ENCODE measurements at places on chromosomes 7 and 10. TPM values are rescaled to one million over a fixed set of nuclear protein-coding genes. Genes with fewer than 3 reads are reported as not detected.

The SLC16A12 gene
- 1.5 TPM for total RNA-seq

The GATA3 gene
- 0.08 TPM for total RNA-seq

The PIK3CG gene
- total RNA-seq: 2.2 TPM

The SEMA3C gene
- 0.89 TPM for total RNA-seq

The HOXA3 gene
- 0.28 TPM for total RNA-seq

The PITX3 gene
- not detected for total RNA-seq

The ANKRD1 gene
- total RNA-seq: not detected

The LFNG gene
- 2.8 TPM for total RNA-seq

The OR2A1 gene
- total RNA-seq: under 0.01 TPM

The FAM241B gene
- 0.89 TPM for total RNA-seq

The PNLIP gene
- not detected for total RNA-seq

The ZNF680 gene
- total RNA-seq: 20.8 TPM

- DNase-seq: no peak
Observed at GRCh38 chr10:63703113-63703670, 182.0 kb downstream of the REEP3 start.

DNA sequence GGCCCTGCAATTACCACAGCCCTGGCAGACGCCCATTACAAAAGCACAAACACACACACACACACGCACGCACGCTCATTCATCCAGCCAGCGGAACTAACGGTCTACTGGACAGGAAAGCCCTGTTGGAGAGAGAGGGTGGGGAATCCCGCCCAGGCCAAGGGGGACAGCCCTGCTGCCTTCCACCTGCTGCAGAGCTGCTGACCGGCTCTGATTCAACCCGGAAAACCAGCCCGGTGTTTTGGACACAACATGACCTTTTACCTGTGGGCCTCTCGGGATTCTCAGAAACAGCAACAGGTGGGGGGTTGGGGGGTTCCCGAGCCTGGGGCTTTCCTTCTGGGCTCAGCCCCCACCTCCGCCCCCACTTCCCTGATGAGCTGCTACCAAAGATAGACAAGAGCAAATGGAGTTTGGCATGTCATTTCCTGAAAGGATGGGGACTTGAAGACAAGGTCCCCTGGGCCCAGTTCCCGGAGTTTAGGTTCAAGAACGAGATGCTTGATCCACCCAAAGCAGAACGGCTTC lies 18.5 kb upstream of the SERPINE1 start:
- no peak for DNase-seq

DNA sequence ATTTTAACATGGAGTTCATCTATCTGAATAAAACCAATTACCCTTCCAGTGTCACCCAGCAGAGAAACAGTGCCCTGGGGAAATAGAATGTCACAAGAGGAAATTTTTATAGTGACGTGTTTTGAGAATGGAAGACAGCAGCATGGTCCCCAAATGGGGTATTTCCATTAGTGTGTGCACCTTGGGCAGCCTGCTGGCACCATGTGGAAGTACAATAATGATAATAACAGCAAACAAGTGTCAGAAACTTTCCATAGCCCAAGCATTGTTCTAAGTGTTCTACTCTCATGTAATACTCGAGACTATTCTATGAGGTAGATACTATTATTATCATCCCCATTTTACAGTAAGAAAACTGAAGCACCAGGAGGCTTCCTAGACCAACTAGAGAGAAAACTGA lies 2.2 kb upstream of the PDE1C start:
- no peak for DNase-seq

GRCh38 chr10:122232769-122233168 lies 38.3 kb upstream of the BTBD16 start:
- DNase-seq: no peak

DNA sequence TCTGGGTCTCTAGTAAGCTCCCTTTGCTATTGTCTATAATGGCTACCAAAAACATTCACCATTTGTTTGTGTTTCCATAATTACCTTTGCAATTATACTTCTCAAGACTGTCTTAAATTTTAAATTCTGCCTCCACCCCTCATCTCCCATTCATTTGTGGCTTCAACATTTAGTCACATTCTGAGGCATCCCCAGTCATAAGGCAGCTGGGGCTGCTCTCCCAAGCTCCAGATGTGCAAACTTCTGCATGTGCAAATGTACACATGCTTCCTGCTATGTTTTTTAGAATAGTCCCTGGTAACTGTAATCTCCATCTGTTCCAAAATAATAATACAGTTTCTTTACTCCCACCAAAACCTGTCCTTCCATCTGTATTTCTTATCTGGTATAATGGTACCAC lies 97.3 kb downstream of the CDK6 start:
- no peak for DNase-seq

- DNase-seq: no peak
Observed at GRCh38 chr7:29199776-29200175, 5.2 kb downstream of the CHN2 start.

DNA sequence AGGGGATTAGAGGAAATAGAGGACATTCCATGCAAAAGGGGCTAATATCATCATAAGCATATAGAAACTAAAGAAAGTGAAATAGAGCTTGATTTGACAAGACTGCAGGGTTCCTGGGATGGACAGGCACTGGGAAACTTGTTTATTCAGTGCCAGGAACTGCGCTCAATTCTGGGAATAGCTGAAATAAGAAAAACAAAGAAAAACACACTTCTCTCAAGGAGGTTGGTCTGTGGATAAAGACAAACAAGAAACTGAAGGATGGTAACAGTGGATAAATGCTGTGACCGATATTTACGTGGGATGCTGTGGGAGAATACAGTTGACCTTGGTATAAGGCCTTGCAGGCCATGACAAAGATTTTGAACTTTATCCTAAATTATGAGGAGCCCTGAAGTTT lies 40.9 kb upstream of the ANLN start:
- no peak for DNase-seq

- DNase-seq: no peak
Observed at GRCh38 chr10:104648421-104648820, 7.3 kb downstream of the SORCS3 start.

GRCh38 chr10:8230902-8231301 lies 176.4 kb downstream of the GATA3 start:
- DNase-seq: no peak

DNA sequence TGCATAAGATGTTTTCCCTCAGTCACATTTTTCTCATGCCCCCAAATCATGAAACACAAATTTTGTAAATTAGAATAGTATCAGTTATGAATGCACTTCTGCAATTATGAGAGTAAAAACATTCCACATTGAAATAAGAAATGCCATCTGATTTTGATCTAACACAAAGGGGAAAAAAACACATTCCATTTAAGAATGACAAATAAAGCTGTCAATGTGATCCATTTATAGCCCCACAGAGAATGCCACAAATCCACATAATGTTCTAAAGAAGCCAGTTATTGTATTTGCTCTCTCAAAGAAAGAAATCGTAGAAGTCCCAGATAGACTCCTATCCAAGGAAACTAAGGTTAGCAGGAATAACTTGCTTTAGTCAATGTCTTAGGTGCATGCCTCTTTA lies 48.7 kb upstream of the RHOBTB1 start:
- DNase-seq: no peak

GRCh38 chr10:78296785-78297184 lies 263.1 kb downstream of the RPS24 start:
- DNase-seq: no peak

GRCh38 chr10:91740353-91740924 lies 57.8 kb upstream of the TNKS2 start:
- no peak for DNase-seq

- DNase-seq: no peak
Observed at GRCh38 chr10:28169525-28169924, 133.3 kb downstream of the MPP7 start.

- no peak for DNase-seq
Observed at GRCh38 chr7:69878015-69878414, 279.7 kb downstream of the AUTS2 start.

DNA sequence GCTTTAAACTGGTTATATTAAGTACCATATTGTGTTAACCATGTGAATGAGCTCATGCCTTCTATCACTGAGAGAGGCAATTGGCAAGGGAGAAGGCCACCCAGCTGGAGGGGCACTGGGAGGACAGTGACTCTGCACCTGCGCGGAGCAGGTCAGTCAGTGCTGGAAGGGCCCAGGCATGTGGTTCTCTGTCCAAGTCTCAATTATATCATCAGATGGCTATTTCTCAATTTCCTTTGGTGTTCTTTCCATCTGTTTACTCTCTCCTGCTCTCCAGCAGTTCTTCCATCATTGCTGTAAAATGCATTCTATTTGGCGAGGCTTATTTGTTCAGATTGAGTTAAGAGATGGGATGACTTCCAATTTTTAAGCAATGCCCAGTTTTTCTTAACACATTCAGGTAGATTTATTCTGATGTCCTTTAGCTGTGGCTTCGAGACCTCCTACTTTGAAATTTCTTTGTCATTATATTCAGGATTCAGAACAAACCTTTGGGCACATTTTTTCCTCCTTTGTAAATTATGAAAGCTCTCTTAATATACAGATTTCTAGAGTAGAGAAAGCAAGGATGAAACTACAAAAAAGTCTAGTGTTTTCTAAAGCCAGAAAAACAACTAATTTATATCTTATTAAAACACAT lies 159.3 kb downstream of the BMPER start:
- no peak for DNase-seq

GRCh38 chr7:121561717-121562116 lies 165.6 kb upstream of the FAM3C start:
- DNase-seq: no peak

DNA sequence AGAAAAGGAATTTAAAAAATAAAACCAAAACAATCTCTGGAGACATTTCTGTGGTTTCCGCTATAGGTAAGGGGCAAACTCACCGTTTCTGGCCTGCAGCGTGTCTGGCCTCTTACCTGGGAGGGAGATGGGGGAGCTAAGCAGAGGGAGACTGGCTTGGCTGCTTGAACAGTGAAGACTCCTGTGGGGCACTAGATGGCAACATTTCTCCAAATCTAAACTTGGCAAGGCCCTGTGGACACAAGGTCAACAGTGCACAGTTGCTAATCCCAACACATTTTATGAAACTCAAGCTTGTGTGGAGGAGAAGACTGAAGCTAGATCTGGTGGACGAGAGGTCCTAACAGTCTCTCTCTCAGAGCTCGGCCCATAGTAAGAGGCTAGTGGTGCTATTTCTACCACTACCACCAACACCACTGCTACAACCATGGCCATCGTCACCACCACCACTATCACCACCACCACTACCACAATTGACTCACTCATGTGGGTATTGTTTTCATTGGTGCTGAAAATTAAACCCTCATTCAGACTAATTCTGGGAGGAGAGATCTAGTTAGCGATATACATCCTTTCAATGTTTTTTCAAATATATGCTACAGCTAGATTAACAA lies 28.4 kb upstream of the CDHR3 start:
- DNase-seq: no peak

DNA sequence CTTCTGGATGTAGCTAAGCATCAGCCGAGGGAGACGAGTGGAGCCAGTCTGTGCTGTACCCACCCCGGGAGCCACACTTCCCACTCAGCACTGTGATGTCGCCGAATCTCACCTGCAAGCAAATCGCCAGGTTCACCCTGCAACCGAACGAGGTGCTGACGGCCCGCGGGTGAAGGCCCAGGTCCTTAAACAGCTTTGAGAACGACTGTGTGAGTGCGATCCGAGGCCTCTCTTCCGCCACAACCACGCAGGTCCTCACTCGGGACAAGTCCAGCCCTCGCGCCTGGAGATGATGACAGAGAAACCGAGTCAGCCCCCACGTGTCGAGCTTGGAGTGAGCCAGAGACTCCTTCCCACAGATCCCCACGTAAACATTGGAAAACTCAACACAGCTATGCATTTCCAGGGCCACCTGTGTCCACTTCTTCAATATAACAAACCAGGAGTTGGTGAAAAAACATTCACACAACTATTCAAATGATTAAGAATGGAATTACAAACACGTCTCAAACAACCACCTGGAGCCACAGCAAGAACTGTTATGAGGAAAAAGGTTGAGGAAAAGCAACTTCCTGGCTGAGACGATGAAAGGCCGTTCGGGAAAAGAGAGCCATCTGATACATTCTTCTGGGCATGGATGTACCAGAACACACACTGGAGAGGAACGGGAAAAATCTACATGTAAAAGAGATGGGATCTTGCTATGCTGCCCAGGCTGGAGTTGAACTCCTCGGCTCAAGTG lies 191.8 kb downstream of the ZMYND11 start:
- DNase-seq: no peak

DNA sequence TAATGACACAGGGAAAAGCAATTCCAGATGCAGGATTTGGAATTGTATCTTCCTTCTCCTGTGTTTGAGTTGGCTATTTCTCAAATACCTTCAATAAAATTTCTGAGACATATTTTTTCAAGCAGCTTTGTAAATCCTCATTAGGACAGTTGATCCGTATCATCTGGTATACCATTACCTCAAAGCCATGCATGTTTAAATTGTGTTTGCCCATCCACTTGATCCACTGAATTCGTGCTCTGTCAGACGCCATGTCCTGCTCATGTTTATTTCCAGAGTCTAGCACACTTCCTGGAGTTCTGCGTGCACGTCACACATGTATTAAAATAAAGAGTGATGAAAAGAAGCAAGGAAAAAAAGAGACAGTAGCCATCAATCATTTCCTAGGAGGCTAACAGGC lies 141.8 kb upstream of the CDC14C start:
- DNase-seq: no peak

DNA sequence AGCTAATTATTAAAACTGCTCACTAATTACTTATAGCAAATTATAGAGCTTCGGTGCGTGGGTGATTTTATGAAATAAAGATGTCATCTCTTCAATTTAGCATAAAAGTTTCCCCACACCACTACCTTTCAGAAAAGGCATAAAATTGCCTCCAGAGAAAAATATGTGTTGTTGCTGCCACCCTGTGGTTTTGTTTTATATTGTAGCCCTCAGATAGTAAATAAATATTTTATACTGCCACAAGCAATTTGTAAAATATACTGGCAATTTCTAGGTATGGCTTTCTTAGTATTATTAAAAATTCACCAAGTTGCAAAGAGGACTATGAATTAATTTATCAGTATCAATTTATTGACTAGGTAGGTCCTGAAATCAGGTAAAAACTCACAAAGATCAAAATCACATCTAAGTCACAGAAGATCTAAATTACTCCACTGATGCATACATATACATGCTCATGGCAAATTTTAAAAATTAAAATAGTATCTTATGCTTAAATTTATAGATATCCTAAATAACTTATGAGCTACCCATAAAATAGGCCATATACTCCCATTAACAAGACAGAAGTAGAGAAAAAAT lies 26.5 kb downstream of the ASNS start:
- no peak for DNase-seq
